ENCODE measurements at places on chromosomes 13 and 19.

GRCh38 chr19:18849838-18850400, 18.2 kb downstream of the UPF1 start:
- no peak for DNase-seq

GRCh38 chr13:43942286-43942685, 62.6 kb downstream of the LACC1 start:
- no peak for DNase-seq

DNA sequence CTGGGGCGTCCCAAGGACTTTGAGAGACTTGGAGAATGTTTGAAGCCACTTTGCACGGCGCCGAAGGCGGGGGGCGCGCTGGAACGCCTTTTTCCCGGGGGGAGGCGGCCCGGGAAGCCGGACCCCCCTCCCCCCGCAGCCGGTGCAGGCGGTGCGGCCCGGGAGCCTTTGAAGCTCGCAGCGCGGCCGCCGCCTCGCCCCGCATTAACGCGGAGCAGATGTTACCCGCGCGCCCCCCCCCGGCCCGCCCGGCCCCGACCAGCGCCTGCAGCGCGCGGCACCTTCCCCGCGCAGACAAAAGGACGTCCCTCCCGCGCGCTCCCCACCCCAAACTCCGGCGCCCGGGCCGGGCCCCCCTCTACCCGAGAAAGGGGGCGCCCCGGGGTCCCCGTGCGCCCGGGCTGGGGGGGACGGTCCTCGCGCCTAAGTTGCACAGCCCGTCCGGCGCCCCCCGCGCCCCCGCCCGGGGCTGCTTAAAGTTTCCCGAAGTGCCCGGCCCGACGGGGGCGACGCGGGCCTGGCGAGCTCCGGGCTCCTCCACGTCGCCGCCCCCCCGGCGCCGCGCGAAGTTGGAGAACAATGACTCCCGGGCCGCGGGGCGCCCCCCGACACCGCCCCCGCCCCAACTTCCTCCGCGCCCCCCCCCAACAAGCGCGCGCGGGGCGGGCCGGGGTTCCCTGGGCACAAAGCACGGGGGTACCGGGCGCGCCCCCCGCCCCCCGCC, 685 bp downstream of the TCF3 start:
- DNase-seq, result peak; percentile 21

DNA sequence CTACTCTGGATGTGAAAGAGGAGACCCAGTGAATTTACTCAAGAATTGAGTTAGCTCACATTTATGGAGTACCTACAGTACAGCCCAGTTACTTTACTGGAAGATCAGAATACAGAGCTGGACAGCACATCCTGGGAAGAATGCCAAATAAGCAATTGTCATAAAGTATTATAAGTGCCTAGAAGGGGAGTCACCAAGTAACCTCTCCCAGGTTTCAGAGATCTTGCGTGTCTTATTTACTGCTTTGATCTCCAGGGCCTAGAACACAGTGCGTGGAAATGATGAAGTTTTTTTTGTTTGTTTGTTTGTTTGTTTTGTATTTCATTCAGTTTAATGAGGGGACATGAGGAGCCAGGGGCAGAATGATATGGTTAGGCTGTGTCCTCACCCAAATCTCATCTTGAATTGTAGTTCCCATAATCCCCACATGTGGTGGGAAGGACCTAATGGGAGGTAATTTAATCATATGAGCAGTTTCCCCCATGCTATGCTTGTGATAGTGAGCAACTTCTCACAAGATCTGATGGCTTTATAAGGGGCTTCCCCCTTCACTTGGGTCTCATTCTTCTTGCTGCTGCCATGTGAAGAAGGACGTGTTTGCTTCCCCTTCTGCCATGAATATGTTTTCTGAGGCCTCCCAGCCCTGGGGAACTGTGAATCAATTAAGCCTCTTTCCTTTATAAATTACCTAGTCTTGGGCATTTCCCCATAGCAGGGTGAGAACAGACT, 5.2 kb downstream of the GARRE1 start:
- DNase-seq, result no peak

- DNase-seq, result no peak
These were observed 4.6 kb upstream of the ZNF414 start for GRCh38 chr19:8518536-8518935.

GRCh38 chr13:46575301-46575771, 22.4 kb downstream of the LRCH1 start:
- no peak for DNase-seq

DNA sequence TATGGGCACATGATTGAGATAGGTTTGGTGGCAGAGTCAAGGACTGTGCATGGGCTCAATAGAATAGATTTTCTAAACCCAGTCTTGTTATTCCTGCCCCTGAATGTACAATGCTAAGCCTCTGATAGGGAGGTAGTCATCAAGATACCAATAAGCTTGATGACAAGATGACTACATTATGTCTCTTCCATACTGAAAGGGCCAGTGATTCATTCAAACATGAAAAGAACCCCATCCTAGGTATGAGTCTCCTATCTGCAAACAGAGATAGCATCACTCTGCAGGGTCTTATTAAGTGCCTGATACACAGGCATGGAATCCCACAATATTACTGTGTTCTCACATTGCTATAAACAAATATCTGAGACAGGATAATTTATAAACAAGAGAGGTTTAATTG, 40.3 kb upstream of the UFM1 start:
- DNase-seq, result no peak

DNA sequence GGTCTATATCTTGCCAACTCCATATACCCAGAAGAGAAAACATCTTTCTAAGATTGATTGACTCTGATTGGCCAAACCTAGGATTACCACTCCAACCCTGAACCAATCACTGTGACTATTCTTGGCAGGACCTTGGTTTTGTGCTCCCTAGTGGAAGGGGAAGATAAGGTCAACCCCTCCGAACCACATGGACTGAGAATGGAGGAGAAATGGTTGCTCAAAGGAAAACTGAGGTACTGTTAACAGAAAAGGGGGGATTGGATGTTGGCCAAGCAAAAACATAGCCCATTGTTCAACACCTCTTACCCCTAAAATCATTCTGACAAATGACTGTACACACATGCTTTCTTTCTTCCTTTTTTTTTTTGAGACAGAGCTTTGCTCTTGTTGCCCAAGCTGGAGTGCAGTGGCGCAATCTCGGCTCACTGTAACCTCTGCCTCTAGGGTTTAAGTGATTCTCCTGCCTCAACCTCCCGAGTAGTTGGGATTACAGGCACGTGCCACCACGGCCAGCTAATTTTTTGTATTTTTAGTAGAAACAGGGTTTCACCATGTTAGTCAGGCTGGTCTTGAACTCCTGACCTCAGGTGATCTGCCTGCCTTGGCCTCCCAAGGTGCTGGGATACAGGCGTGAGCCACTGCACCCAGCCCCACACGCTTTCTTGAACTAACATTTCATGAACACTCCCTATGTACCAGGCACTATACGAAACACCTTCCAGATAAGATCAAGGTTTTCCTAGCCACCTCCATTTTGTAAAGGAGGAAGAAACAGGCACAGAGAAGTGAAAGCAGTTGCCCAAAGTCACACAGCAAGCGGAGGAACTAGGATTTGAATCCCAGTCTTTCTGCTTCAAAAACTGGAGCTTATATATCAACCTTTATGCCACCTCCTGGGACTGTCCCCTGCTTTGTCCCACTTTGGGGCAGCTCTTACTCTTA, 6.5 kb downstream of the MEIOSIN start:
- DNase-seq, result no peak

- no peak for DNase-seq
These were observed 3.1 kb downstream of the SLITRK5 start for GRCh38 chr13:87674247-87674738.

- DNase-seq, result peak; percentile 55
These were observed 729 bp upstream of the ARID3A start for GRCh38 chr19:925087-925525.

GRCh38 chr19:14404312-14404711, 14.8 kb downstream of the DDX39A start:
- DNase-seq, result no peak

DNA sequence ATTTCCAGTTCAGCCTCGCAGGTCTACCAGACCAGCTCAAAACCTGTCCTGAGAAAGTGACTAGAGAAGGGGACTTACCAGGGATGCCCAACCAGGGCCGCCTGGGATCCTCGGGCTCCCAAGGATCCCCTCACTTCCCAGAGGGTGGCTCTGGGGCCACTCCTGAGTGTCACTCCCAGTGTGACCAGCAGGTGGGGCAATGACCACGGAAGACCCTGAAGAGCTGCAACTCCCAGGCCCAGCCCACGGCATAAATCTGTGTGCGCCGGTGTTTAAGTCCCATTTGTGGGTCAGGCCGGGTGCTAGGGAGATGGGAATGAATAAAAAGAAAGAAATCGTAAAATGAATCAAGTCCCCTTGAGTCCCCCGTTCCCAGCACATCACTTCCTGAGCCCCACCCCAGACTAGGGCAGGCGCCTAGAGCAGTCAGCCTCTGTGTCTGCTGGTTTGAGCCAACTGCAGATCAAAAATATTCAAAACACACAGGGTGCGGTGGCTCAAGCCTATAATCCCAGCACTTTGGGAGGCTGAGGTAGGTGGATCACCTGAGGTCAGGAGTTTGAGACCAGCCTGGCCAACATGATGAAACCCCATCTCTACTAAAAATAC, 10.7 kb downstream of the PTGIR start:
- DNase-seq, result peak; percentile 49

- no peak for DNase-seq
These were observed 89.7 kb upstream of the CLDN10 start for GRCh38 chr13:95462801-95463200.

DNA sequence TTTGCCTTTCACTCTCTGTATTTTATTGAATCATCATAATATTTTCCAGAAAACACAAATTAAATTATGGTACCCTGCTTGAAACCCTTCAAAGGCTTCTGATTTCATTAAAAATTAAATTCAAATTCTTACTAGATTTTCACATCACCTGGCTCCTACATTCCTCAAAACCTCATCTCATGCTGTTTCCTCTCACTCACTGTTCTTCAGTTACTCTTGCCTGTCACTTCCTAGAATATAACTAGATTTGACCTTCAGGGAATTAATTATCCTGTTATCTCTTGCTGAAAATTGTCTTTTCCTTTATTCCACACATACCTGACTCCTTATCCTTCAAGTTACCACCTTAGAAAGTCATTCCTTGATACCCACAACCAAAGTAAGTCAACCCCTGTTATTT, 2294.7 kb downstream of the PCDH9 start:
- no peak for DNase-seq

- no peak for DNase-seq
These were observed 373.1 kb downstream of the DIAPH3 start for GRCh38 chr13:59790626-59791025.

- DNase-seq, result no peak
These were observed 44.7 kb upstream of the TFDP1 start for GRCh38 chr13:113539822-113540221.

DNA sequence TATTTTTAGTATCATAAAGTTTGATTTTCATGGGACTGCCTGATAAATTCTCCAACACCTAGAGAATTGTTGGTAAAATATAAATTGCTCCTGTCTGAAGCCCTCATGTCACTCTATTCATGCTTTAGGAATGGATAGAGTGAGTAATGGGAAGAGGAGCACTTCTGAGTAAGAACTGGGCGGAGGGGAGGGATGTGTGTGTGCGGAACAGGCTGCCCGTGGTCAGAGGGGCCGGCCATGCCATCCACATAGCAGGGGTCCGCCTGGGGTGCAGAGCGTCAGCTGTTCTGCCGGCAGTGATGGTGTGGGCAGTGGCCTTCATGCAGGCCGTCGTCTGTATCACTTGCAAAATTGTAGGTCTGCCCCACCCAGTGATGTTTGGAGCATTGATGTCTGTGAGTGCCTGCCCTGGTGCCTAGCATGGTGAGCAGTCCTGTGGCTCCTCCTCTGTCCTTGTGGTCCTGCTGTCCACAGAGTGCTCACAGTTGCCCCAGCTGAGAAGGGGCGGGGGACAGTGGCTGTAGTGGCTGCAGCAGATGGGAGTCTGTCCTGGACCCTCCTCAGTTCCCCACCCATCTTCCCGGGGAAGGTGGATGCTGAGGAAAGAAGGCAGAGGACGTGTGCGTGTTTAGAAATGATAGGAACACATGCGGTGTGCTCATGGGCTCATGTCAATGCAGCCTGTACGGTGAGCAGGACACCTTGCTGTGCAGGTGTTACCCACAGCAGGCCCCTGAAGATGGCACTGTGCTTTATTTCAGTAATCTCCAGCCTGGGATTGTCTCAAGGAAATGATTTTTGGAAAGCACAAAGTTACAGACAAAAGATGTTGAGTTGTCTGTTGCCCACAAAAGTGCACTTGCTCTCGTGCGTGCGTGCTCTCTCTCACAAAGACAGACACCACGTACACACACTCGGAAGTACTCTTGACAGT, 49.4 kb upstream of the TEX29 start:
- DNase-seq, result no peak

- DNase-seq, result peak; percentile 67
These were observed 12.8 kb downstream of the MOB3A start for GRCh38 chr19:2083174-2083854.

GRCh38 chr13:30963791-30964190, 31.3 kb downstream of the TEX26 start:
- no peak for DNase-seq

- no peak for DNase-seq
These were observed 328.6 kb downstream of the TBC1D4 start for GRCh38 chr13:75153386-75153785.

- DNase-seq, result no peak
These were observed 399 bp upstream of the ZNF136 start for GRCh38 chr19:12162513-12162881.

DNA sequence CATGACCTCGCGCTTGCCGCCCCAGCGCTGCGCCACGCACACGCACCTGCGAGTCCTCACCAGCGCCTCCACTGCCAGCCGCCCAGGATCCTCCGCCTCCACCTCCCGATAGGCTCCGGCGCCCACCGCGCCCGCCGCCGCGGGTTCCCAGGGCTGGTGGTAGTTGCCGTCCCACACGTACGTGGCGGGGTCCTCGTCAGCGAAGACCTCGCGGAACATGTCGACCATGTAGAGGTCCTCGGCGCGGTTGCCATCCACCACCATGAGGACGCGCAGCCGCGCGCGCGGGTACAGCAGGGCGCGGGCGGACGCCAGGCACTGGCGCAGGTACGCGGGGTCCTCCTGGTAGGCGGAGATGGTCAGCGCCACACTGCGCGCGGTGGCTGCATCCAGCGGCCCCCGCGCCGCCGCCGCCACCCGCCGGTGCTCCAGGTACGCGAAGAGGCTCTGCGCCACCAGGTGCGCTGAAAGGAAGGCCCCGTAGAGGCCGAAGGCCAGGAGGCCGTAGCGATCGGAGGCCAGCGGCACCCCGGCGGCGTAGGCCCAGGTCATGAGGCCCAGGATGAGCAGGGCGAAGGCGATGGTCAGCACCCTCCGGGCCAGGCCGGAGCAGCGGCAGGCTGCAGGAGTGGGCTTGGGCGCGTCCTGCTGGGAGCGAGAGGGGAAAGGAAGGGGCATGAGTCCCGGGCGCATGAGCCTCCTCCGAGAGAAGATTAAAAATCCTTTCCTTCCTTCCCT, 4.4 kb downstream of the HAS1 start:
- no peak for DNase-seq

- DNase-seq, result no peak
These were observed 213.7 kb downstream of the SLITRK5 start for GRCh38 chr13:87884884-87885283.

DNA sequence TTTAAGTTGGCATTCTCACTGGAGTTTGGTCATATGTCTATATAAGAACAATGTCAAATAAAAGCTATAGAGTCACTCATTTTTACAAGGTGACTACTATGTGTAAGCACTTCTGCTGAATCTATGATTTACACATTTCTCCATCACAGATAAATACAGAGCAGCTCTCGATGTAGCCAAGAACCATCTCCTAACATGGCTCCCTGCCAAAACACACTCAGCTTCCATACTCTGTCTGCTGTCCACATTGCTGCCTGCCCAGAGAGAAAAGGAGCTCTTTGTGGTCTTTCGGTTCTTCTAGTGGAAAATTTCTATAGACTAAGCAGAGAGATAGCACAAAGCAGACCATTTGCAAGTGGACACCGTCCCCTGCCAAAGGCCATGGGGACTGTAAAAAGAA, 190.9 kb upstream of the KLF12 start:
- no peak for DNase-seq

- DNase-seq, result no peak
These were observed 14.8 kb downstream of the ARHGEF1 start for GRCh38 chr19:41897820-41898219.
